ENCODE measurements at places on chromosomes 11 and 22.

DNA sequence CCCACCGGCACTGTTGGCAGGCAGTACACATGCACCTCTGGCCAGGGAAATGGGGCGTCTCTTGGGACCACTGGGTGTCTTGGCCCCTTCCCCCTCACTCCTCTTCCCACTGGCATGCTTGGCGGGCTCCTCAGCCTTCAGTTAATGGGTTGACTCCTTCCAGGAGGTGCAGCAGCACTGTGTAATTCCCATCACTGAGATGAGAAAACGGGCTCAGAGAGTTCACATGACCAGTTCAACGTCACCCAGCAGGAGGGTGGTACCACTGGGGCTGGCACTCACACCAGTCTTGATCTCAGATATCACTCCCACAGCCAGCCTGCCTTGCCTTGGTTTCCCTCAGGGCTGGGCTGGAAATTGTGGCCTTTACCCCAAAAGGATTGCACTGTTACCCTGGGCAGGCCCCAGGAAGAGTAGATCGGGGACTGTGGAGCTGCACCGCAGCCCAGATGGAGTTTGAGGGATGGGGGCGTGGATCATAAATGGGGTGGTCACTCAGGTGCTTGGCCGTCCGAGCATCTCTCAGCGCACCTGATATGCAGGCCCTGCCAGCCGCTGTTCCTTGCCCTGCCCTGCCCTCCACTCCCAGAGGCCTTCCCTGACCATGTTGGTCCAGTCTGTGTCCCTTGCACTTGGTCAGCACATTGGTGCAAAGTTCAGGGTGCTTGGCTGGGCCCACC is 16.9 kb downstream of the CAPN5 start:
- no peak for DNase-seq

GRCh38 chr11:3041699-3042441 is 15.4 kb downstream of the CARS1 start:
- no peak for DNase-seq

DNA sequence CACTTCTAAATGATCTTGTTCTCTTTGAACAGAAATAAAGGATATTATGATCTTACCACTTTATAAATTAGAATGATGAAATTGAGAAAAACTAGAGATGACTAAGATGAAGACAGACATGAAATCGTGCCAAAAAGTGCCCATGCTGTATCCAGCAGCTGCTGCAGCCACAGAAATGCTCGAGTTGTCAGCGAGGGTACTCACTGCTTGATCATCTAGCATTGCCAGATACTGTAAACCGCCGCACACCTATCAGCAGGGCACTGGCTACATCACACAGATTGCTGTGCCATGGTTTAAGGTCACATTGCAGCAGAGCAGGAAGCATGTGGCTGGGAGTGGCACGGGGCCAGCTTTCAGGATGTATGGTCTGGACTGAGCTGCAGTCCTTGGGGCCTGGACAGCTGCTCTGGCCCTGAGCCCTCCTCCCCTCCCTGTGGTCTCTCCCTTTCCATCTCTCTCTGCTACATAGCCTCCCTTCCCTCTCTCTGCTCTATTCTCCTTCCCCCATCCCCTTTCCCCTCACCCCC is 51.0 kb upstream of the SEPTIN5 start:
- DNase-seq, result no peak

DNA sequence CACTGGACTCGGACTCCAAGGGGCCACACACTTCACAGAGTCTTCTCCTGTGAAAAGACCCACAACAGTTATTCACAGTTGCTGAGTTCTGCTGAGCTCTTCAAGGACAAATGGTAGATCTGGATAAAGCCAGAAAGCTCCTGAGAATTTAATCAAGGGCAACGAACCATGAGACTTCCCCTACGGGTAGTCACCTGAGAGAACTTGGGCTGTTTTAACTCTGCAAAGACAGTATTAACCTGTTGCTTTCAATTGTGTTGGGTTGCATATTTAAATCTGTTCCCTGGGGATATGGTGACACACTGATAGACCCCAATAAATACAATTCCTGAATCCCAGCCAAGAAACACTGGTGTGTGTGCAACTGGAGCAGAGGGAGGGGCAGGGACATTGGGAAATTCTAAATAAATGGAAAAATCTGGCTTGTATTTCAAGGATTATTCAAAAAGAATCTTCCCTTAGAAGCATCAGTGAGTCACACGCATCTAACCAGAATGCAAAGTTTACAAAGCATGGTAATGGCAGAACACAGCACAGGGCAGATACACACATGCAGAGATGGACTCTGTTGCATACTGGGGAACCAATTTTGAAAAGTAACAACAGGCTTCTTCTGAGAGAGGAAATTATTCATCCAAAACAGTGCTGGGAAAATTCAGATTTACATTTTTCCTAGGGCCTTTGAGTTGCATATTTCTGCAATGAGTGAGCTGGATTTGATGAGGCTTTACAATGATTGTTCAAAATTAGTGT is 4.0 kb downstream of the KCNJ1 start:
- DNase-seq, result no peak

DNA sequence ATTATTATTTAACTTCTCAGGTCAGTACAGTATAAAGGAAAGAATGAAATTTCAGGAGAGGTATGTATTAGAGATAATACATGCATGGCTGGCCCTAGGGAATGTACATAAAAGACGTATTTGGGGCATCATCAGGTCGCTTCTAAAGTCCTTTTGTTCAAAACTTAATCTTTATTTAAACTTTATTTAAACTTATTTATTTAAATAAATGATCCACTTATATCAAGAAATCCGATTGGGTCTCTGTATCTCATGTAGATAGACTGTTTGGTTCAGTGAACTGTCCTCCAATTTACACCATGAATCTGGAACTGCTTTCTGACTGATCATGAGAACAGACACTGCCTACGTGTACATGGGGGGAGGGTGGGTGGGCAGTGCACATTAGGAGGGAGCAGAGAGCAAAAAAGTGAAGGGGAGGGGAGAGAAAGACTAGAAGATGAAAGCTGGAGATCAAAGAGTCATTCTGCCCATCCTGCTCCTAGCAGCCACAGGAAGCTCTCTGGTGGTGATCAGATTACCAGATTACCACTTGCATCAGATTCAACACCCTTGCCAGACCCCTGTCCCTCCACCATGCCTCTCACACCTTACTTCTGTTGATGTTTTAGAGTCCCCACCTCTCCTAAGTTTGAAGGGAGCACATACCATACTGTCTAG is 92.1 kb upstream of the MTMR2 start:
- DNase-seq, result no peak

DNA sequence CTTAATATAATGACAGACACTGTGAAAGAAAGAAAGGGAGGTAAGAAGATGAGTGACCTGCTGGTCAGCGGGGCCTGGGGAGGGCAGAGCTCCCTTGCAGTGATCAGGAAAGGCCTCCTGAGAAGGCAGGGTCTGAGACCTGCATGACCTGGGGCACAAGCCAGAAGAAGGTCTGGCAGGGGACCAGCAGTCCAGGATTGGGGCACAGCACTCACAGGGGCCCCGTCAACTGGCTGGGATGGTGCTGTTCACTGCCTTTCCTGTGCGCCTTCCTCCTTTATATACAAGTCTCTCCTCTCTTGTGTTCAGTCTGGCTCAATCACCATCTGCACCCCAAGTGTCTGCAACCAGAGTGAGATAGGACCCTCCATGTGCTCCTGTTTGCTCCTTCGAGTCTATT is 22.2 kb upstream of the SCARF2 start:
- DNase-seq, result no peak

- peak; percentile 75 for DNase-seq
Observed at GRCh38 chr22:45502215-45503049, at the start of gene FBLN1. Gene FBLN1 (plus strand): TSS chr22:45502883. CDS start chr22:45502986, 103 bp downstream.

- DNase-seq, result no peak
Observed at GRCh38 chr11:15672825-15673224, 558.1 kb downstream of the INSC start.

DNA sequence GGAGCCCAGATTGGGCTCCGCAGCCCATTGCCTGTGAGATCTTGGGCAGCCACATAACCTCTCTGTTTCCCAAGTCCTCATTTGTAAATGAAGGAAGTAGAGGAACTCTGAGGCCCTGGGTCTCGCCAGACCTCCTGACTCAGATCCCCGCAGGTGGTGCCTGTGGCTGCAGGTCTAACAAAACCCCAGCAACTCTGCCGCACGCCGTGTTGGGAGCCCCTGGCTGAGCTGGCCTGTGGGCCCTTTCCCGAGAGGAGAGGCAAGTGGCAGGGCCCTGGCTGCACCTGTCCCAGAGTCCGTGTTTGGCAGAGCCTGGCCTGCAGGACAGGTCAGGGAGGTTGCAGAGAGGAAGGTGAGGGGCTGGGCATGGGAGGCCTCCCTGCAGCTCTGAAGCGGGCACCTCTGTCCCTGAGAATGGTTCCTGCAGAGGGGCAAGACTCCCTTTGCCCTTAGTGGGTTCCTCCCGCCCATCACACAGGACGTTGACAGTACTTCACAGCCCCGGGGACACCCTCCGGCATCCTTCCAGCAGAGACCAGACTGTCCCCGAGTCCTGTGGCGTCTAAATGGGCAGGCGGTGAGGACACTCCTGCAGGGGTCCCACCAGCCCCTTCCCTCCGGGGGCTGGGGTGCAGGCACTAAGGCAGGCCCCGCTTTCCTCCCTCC is 67.7 kb downstream of the ARHGAP8 start:
- no peak for DNase-seq

DNA sequence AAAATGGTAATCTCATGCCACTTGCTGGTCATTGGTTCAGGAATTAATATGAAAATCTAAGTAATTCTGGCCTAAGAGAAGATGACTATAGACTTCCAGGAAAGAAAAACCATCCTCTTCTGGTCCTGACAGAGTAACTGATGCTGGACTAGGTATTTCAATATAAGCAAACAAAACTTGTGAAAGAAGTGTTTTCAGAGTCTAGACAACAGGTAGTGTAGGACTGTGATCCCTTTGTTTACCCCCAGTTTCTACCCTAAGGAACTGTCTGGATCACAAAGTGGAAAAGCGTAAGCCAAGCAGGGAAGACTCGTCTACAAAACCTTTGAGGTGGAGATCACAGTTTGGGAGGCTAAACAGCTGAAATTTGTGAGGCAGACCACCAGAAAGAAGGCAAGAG is 30.4 kb upstream of the ARL14EP start:
- no peak for DNase-seq

Measured in left lung (tissue), 14 donors.